ENCODE measurements at places on chromosomes 11 and 22.

DNA sequence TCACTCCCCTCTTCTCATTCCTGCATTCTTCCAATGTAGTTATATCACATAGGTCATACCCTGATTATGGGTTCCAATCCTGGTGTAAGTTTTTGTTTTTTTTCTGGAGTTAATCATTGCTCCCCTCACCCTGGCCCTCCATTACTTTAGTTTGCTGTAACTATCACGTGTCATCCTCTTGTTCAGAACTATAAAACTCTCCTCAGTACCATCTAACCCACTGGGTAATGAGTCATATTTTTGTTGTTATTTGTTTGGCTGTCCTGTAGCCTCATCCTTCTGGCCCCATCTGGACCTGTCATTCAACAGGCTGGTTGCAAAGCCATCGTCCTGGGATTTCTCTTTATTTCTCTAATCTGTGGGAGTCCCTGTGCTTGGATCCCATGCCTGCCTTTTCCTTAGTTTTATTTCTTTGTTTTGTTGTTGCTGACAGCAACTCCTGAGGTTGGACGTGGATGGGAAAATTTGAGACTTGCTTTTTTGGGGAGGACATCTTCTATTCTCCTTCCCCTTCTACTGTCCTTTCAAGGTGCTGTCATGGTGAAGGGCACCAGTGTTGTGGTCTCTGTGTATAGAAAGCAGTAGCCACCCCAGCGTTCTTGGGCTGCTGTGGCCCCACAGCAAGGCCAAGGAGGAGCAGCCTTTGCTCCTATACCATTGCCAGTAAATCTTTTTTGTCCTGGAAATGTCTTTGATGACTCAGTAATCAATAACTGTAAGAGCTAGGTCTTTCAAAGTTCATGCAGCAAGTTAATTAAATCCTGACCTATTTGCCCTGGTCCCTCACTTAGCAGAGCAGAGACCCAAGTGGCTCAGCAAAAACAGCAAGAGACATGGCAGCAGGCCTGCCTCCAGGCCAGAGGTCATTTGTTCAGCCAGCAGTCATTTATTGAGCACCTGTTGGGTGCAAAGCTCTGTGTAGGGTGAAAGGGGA, 82.5 kb downstream of the C22orf31 start:
- DNase-seq = no peak

DNA sequence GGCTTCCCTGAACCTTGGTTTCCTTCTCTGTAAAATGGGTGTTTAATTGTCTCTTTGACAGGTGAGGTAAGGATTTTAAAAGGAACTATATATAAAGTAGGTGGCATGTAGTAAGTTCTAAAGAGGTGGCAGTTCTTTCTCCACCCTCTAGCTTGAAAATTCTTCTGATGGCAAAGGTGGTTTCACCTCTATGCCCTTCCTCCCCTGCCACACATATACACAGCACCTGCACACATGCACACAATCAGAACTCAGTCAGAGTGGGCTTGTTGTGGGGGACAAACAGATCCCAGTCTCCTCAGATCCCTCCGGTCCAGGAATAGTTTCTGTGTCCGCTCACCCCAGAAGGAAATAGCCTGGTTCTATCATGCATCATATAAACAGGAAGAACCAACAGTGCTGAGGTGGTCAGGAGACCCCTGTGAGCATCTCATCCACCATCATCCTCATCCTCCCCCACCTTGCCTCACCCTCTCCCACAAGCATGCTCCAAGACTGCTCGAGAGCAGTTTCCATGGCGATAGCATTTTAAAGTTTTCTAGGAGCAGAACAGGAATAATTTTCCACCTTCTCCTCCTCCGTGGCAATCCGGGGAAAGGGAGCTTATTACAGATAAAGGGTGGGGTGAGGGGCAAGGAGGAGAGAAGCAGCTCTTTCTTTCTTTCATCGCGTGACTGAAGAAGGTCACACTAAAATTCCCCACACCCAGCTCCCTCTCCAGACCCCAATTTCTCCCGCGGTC, 123.6 kb downstream of the CHST1 start:
- no peak for DNase-seq

DNA sequence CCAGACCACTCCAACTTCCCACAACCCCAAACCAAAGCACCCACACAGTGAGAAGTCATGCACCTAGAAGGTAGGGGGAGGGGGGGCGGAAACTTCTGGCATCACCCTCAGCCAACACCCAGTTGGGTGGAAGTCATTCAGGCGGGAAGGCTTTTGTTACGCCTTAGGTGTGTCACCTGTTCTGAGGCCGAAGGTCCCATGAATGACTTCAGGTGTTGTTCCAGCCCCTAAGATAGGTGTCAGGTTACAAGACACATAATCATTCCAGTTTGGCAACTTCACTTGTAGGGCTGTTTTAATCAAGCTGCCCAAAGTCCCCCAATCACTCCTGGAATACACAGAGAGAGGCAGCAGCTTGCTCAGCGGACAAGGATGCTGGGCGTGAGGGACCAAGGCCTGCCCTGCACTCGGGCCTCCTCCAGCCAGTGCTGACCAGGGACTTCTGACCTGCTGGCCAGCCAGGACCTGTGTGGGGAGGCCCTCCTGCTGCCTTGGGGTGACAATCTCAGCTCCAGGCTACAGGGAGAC, at the start of gene TMPRSS4:
Gene TMPRSS4 (plus strand): TSS at position 325 of the 528 bp plus-strand sequence. CDS start 225 bp downstream, outside the sequence.
- DNase-seq = no peak

DNA sequence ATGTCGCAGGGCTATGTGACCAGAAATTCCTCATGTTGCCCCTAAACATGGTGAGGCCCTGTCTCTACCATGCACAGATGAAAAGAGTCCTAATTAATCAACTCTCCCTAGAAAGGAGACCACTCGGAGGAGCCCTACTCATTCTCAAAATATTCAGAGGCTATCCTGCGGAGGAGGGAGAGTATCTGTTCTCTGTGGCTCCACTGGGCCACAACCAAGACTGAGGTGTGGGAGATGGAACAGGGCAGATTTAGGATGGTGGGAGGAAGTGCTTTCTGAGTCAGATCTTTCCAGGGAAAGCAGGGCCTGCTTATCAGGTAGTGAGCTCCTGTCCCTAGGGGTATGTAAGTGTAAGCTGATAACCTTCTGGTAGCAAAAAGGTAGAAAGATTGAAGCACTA, 37.0 kb upstream of the PRDM11 start:
- no peak for DNase-seq

DNA sequence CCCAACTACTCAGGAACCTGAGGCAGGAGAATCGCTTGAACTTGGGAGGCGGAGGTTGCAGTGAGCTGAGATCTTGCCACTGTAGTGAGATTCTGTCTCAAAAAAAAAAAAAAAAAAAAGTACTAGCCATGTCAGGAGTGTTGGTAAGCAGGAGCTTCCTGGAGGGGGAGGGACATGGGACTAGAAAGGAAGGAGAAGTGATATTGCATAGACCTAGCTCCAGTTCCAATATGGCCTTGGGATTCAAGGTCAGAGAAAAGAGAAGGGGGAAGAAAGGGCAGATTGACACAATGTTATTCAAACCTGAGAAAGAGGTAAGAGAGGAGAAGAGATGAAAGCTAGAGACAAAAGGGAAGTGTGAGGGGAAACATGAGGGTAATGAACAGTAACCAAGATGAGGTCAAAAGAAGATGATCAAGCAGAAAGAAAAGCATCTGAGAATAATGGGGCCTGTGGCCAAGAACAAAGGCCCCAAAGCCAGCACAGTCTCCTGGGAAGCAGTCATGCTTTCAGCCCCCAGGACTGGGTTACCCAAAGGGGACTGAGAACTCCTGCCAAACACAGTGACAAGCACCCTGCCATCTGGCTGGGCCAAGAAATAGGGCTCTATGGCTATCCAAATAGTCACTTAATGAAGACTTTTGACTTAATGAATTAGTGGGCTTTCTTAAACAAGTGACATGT, 51.7 kb upstream of the FTH1 start:
- no peak for DNase-seq

- no peak for DNase-seq
Observed at GRCh38 chr22:29269731-29270474, 1.8 kb downstream of the EWSR1 start.

DNA sequence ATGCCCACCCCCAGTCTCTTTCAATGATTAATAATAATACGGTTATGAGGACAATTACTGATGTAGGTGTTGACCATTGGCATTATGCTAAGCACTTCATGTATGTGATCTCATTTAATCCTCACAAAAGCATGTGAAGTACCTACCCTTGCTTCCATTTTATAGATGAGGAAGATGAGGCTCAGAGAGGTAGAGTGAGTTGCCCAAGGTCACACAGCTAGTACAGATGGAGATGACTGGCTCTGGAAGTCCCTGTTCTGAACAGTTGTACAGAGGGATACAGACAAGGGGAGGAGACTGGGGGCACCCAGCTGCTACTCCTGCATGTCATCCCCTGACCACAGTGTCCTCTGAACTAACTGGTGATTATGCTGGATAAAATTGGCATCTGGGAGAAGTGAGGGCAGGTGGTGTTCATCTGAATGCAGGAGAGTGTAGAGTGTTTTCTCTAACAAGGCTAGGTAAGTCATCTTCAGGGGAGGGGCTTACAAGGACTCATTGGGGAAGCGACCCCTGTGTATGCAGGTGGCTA, 43.2 kb downstream of the KIAA1671 start:
- DNase-seq = no peak

- no peak for DNase-seq
Observed at GRCh38 chr11:23680488-23681230, 816.2 kb upstream of the LUZP2 start.

GRCh38 chr22:48567213-48567975, 1260.3 kb downstream of the BRD1 start:
- peak; percentile 65 for DNase-seq

GRCh38 chr11:25602149-25602548, 729.8 kb upstream of the ANO3 start:
- DNase-seq = no peak

DNA sequence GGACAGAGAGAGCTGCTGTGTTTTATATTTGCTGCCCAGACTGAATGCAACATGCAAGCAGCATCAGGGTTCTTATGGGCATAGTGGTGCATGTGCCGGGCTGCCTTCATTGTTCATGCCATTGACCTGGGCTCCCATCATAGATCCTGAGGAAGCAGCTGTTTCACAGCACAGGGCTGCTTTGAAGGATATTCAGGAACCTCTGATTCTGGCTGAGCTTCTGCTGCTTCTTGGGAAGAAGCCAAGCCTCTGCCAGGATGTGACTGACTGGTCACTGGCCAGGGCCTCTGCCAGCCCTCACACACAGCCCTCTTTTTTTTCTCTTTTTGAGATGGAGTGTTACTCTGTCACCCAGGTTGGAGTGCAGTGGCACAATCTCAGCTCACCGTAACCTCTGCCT, 43.3 kb downstream of the CYB5R2 start:
- DNase-seq = no peak

DNA sequence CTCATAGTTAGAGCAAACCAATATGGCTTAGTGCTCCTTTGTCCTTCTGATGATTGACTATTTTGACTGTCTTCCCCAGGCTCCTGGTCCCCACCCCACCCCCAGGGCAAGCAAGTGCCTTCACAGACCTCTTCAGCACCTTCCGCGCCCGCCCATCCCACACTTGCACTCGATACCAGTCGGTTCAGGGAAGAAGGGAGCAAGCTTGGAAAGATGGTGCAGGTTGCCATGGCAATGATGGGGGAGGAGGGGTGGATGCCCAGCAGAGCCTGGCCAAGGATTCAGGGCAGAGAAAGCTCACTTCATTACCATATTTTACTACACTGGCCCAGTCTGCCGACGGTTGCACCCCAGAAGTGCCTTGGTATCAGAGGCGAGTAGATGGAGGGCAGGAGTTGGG, 2.2 kb downstream of the TMEM132A start:
- no peak for DNase-seq
